ENCODE measurements at places on chromosomes 1 and 21.

DNA sequence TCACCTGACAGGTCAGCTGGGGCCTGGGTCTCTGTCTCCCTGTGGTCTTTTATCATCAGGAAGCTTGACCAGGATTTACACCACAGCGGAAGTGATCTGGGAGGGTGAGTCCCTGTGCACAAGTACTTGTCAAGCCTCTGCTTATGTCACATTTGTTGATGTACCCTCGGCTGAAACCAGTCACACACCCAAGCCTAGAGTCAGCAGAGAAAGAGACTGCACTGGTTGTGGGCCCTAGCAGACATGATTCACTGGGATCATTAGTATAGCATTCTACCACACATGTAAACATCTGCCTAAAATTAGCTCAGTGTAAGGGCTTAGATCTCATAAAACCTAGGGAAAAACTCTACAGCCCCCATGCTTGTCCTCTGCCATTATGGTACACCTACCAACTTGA lies 79.3 kb upstream of the LAMC2 start:
- DNase-seq: no peak

GRCh38 chr1:200905411-200906052 lies 10.8 kb downstream of the INAVA start:
- DNase-seq: no peak

DNA sequence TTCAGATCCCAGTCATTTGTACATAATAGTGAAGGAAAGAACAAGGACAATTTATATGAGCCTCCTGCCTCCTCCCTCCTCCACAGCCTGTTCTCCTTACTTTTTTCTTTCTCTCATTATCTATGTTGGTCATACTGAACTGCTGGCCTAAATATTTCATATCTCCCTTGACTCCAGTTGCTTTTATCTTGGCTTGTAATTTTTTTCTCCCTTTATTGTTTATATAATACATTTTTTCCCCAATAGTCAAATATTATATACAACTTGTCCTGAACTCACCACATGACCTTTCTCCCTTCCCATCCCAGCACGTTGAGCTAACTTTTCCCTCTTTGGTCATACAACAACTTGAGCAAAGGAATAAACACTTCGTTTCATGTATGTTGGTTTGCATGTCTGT lies 752.1 kb downstream of the LTN1 start:
- no peak for DNase-seq

GRCh38 chr1:79501153-79501552 lies 494.6 kb upstream of the ADGRL4 start:
- DNase-seq: no peak

DNA sequence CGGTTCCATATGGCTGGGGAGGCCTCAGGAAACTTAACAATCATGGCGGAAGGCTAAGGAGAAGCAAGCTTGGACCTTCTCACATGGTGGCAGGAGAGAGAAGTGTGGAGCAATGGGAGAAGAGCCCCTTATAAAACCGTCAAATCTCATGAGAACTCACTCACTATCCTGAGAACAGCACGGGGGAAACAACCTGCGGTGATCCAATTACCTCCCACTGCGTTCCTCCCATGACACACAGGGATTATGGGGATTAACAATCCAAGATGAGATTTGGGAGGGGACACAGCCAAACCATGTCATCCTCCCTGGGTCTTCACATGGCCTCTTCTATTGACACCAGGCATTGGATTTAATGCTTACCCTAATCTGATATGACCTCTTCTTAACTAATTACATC lies 455.1 kb upstream of the VAMP3 start:
- no peak for DNase-seq

DNA sequence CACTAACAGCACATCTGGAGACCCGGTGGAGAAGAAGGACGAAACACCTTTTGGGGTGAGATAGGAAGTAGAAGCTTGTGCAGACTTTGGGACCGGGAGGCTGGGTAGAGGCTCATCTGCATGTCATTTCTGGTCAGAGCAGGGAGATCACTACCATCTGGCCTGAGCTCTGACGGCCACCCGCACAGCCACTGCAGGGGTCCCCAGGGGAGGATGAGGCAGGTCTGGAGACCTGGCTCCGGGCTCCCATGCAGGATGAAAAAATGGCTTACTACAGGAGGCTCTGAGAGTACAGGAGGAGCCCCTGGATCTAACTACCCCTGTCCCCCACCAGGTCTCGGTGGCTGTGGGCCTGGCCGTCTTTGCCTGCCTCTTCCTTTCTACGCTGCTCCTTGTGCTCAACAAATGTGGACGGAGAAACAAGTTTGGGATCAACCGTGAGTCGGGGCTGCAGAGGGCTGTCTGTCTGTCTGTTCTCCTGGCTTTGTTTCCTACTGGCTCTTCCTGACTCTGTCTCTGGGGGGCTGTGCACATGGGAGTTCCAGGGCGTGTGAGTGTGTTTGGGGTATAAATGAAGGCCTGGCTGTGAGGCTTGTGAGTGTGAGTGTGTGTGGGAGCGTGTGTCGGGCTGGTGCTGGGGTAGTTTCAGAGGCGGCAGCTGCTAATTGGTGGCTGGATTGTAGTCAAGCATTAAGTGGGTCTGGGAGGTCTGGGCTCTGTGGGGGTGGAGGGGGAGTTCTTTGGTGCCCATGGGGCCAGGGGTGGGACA lies 14.1 kb downstream of the NTRK1 start:
- no peak for DNase-seq

GRCh38 chr1:200524092-200524491 lies 96.5 kb downstream of the KIF14 start:
- no peak for DNase-seq

- no peak for DNase-seq
These were observed 2.8 kb upstream of the PHC2 start for GRCh38 chr1:33433509-33434362.

DNA sequence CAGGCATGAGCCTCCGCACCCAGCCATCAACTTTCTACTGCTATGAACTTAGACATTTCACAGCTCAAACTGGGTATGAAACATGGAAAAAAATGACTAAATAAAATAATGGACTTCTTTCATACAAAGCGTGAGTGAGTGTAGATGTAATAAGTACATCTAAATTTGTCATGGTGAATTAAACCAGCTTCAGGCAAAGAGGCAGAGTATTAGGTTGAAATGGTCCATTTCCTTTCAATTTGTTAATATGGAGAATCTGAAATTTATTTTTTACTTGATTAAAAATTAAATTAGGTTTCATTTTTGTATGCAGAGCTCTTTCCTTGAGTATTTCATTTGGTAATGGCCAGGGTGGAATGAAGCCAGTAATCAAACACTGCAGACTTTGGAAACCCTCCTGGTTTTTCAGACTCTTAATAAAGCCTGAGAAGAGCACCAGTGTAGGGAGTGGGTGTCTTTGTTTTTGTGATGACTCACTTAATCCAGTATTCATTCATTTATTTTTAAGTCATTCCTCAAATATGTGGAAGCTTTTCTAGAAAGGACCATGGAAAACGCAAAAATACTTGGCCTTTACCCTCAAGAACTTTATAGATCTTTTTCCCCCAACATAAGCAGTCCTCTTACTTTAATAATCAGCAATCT lies 49.2 kb downstream of the ALG14 start:
- DNase-seq: no peak

DNA sequence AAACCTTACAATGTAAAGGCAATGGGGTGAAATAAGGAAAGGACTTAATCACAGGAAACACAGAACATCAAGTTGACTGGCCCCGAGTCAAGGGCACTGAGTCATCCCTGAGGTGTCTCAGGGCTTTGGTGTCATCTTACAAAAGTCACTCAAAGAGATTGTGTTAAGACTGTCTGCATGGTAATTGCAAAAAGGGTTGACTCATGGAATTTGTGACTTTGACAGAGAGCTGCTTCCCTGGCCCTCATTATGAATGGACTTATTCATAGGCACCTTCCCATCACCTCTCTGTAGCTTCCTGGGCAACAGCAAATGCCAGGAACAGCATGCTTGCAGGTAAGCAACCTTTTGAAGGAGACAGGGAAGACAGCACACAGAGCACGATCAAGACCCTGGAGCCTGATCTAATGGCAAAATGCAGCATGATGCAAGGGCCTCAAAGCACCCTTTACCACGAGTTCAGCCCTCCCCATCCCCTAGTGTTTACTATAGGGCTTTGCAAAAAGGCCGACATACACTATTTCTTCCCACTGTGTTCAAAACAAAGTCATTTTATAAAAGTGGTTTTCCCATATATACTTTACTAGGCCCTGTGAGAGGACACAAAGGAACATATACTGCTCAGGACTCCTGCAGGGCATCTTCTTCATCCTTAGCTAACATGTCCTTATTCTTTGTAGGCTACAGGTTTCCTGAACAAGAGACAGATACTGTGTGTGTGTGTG lies 17.1 kb downstream of the ZP4 start:
- no peak for DNase-seq

DNA sequence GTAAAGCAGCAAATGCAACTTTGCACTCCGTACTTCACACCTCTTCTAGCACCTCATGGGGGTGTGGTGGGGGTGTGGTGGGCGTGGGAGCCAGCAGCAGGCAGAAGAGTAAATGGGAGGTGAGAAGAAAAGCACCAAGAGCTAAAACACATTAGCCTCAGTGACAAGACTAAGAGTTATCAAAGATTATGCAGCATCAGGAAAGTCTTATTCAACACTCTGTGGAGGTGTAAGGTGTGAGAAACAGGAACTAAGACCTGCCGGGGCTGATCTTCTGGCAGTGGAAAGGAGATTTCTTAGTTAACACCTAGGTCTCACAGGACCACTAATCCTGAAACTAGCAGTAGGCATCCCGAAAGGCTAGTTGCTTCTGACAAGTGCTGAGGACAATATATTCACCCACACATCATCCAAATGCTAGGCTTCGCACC lies 9.9 kb downstream of the TGFBR3 start:
- peak; percentile 58 for DNase-seq

- DNase-seq: no peak
These were observed 20.9 kb downstream of the COA7 start for GRCh38 chr1:52677076-52677806.

DNA sequence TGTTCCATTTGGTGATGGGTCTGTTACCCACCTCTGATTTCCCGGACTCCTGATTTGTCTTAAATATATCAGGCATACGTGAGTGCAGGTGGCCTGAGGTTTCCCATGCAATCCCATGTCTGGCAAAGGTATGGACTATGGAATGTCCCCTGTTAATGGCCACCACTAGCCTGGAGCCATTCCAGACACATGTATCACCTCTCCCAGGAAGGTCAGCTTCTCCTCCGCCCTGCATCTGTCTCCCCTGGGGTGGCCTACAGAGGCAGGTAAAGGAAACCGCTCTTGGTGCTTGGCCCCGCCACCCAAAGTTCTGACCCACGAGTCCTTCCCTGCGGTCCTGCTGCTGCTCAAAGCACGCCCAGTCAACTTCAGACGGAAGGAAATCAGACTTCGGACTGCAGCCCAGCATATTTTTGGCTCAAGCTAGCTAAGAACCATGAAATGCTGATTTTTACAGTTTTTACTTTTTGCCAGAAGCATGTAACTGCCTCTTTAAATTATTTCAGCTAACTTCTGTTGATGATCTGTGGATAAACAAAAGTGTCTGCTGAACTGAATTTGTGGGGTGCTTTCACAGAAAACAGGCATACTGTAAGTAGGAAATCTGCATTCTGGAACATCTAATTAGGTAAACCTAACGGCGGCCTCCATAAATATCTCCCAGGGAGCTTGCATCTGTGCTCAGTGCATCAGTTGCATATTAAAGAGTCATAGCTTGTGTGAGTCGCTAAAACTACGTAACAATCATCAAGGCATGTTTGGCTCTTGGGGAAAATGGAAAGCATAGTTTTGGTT lies 105.9 kb downstream of the PCP4 start:
- DNase-seq: no peak

Data from stimulated activated CD8-positive, alpha-beta memory T cell treated with anti-CD3 and anti-CD28 coated beads, Interleukin-4, amount 100 ng/mL, for 24 hours (primary cell).